Stimulated activated CD4-positive, alpha-beta T cell treated with anti-CD3 and anti-CD28 coated beads, Interleukin-15, amount 100 ng/mL, for 48 hours (primary cell): ENCODE measurements at places on chromosomes 7 and 10.
A peak's percentile ranks its signal among the peaks of the same experiment; 100 is the strongest.

DNA sequence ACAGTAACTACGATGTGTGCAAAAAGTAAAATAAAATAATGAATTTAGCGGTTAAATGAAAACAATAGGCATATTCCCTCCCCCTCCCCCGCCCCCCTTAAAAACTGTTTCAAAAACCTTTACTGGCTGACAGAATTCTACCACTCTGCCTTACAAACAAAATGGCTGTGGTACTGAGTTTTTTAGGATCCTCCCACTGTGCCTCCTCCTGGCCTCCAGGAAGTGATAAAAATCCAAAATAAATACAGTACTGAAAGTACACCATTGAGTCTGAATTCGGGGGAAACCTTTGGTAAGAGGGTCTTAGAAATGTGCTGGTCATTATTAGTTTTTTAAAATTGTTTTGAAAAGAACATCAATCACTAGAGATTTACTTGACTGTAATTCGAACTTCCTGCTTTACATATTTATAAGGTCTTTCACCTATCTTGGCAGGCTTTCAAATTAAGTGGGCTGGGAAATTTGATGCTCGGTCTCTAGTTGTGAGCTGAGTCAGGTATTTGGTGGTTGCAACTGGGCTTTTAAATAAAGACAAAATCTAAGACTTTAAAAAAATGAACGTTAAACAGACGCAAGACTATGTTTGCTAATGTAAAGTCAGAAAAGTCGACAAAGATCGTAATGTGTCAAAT lies 32.5 kb upstream of the EPC1 start:
- no peak for DNase-seq

DNA sequence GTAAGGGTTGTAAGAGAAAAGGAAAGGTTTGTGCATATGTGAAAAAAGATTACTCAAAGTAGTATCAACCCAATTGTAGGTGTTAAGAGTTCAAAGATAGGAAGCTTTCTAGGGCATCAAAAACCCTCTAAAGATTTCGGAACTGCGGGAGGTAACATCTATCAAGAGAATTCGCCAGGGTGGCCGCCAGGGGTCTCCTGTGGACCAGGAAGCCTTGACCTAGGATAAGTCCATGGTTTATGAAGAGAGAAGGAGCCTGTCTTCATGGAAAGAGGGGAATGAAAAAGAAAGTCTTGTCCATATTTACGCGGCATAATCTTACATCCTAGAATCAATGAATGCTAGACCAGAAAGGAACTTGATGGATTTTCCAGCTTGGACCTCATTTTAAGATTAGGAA lies 140.7 kb upstream of the CALCR start:
- peak; percentile 1 for DNase-seq

- no peak for DNase-seq
Observed at GRCh38 chr10:9707216-9707615, 1310.5 kb upstream of the CELF2 start.

DNA sequence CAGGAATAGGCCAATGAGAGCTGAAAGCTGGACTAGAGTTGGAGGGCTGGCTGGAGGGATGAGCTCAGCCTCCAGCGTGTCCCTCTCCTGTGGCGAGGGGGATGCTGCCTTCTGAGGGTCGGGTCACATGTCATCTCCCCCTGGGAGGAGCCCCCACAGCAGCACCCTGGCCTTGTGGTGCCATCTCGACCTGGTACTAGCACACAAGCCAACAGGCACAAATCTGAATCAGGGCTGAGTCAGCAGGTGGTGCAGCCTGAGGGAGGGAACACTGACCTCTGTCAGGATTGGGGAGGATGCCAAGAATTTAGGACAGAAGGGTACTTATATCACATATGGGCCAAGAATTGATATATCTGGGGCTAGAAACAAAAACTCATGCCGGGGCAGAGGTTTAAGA lies 280.4 kb downstream of the CELF2 start:
- no peak for DNase-seq

GRCh38 chr7:151007469-151007898 lies 16.7 kb downstream of the NOS3 start:
- no peak for DNase-seq

GRCh38 chr10:6089334-6090219 lies 743 bp downstream of the RBM17 start:
- DNase-seq = no peak

- DNase-seq = no peak
Observed at GRCh38 chr7:148709014-148709413, 10.3 kb downstream of the CUL1 start.

DNA sequence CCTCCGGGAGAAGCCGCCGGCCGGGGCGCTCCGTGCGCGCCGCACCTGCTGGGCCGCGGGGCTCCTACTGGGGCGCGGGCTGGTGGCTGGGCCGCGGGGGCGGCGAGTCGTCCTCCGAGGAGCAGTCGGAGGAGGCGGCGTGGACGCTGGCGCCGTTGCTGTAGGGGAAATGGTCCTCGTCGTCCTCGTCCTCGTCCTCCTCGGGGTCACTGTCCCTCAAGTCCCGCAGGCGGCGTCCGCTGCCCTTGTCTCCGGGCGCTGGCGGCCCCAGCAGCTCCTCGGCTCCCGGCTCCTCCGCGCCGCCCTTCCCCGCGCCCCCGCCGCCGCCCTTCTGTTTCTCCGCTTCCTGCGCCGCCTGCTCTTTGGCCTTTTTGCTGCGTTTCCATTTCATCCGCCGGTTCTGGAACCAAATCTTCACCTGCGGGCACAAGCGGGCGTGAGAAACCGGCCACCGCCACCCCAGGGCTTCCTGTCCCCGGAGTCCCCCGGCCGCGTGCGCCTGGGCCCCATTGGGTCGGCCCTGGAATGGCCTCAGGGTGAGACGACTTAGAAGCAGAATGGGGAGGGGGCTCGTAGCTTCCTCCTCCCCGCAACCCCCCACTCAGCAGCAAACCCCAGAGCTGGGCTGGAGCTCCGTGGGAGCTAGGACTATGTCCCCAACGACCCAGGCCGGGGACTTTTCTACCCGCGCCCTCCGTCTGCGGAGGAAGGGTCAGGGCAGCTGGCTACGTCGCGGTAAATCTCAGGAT lies 4.8 kb downstream of the MNX1 start:
- no peak for DNase-seq

DNA sequence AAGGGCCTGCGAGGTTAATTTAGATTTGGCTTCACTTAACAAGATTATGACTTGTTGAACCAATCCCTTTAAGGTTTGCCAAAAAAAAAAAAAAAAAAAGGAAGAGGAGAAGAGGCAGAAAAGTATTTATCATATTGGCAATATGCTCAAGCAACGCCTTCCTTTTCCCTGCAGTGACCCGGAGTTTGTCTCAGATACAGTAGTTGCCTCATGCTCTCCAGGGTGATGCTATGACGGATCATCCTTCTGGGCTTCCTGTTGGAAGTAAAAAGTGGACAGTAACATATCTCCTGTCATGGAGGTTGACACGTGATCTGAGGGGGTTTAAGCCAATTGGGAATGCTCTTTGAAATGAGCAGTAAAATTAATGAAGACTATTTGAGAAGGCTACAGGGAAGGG lies 117.3 kb downstream of the BMPER start:
- DNase-seq = no peak

- no peak for DNase-seq
Observed at GRCh38 chr7:154785898-154786297, 217.0 kb downstream of the PAXIP1 start.

GRCh38 chr10:61398366-61399129 lies 54.6 kb downstream of the TMEM26 start:
- DNase-seq = no peak

GRCh38 chr10:70272925-70273316 lies 10.9 kb downstream of the NPFFR1 start:
- no peak for DNase-seq

DNA sequence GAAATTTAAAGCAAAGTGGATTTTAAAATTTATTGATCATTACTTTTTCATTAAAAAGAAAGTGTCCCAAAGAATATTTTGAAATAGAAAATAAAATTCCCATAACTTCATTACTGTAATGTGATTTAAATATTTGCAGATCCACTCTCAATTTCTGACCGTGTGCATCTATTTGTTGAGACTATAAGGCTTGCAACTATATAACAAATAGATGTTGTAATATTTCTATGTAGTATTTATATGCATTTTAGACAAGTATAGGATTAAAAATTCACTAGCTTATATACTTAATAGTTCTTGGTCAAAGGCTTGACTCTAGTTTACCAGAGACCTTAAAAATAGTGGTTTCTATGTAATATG lies 3.8 kb downstream of the HHEX start:
- DNase-seq = no peak

GRCh38 chr10:32905466-32905865 lies 52.6 kb downstream of the ITGB1 start:
- no peak for DNase-seq

GRCh38 chr7:70505886-70506285 lies 626.1 kb upstream of the GALNT17 start:
- no peak for DNase-seq
